Fibroblast of mammary gland (primary cell): ENCODE measurements at places on chromosomes 3 and 15.
A peak's percentile ranks its signal among the peaks of the same experiment; 100 is the strongest.

GRCh38 chr15:66704803-66705153, 2.7 kb downstream of the SMAD6 start:
- no peak for DNase-seq

DNA sequence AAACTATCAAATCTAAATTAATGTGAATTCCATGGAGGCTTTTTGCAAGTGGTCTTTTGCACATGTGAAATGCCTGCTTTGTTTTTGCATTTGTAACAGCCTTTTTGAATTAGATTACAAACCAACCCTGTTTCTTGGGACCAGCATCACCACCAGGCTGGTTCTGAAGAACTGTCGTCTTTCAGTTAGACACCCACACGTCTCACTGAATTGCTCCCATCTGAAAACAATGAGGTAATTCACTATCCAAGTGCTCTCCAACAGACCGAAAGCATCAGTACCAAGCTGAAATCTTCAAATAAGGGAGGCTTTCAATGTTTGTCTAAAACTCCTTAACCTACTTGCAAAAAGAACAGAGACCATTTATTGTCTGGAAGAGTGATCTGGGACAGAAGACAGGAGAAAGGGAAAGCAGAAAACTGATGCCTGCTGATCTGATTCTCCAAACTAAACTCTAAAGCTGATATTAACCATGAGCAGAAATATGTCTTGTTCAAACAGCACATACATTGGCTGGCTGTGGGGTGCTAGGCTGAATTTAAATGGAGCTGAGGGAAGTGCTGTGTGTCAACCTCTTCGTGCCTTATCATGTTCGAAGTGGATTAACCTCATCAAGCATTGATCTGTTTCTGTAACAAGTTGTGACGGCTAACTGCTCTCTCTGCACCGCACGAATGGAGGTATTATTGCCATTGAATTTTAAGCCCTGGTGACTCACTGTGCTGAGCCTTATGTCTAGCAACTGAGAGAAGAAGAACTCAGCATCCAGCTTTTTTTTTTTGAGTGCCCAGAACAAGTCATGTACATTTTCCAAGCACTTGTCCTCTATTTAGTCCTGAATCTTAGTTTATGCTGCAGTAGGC, 213.7 kb upstream of the P2RY1 start:
- no peak for DNase-seq

DNA sequence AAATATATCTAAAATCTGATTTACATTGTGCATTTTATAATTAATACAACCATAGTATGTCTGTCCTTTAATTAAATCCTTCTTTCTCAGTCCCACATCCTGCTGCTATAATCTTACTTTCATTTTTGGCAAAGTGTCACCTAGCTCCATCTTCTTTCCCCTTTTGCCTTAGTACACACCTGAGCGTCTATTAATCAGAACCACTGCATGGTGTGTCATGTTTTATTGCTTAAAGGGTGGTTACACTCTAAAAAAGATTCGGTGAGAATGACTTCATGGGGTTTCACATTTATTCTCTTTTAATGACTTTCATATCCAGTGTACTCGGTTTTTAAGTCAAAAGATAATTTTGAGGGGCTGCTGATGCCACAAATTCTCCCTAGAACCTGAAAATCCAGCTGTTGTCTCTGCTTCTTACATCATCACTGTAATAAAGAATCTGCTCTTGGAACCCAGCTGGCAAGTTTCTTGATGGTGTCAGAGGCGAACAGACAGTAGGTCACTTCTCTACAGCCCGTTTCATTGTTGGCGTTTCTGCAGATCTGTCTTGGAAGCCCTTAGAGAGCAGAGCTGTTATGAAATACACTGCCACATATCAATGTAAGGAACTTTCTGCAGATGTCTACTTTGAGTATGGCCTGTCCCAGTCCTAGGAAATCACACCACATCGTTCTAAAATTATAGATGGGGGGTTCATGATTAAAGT, 99.7 kb downstream of the TIGIT start:
- DNase-seq: no peak

- no peak for DNase-seq
These were observed 227.4 kb upstream of the AZI2 start for GRCh38 chr3:28575746-28576613.

DNA sequence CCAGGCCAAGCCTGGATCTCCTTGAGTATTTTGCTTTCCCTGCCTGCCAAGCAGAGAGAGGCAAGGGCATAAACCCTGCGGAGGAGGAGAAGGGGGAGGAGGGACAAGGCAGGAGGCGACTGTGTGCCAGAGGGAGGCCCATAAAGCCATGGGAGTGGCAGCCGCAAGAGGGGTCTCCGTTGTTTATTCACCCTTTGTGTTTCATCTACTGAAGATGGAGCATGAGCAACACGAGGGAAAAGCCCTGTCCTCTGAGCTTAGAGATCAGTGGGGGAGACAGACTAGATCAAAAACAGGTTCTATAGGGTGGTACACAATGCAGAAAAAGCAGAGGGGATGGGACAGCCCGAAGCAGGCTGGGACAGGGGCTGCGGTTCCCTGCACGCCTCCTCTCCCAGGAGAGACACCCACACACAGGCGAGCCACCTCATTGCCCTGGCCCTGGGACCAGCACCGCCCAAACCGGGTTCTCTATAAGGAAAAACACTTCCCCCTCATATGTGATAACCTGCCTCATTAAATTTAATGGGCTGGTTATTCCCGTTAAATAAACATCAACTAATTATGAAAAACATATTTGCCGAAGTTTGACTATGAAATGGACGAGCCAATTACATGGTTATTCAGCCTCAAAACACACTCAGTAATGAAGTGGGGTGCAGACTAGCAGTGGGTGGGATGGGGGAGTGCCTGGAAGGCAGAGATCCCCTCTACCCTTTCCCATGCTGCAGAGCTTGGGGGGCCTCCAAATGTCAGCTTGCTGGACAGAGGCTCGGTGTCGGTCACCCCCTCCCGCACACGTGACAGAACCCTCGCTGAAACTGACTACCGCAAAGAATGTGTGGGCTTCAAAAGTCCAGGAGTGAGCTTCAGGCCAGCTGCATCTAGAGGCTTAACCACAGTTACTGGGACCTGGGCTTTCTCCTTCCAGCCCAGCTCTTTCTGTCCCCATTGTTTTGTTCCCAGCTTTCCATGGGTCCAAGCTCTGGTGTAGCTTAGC, 14.2 kb upstream of the PLXNA1 start:
- DNase-seq: peak; percentile 37

DNA sequence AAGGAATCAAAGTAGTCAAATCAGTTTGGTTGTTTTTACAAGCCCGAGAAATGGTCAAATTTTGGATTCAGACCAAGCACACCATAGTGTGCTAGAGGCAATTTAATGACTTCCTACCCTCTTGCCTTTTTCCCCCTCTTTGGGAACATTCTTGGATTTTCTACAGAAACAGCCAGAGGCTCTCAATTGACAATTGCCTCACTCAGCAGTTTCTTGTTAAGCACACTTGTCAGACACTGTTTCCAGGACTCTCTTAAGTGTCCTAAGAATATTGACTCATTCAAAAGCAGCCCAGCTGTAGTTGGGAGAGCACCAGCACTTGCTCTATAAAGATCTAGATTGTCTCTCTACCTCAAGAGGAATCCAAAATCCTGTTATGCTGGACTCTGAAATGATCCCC, 1.5 kb upstream of the SLC35G2 start:
- DNase-seq: peak; percentile 48

DNA sequence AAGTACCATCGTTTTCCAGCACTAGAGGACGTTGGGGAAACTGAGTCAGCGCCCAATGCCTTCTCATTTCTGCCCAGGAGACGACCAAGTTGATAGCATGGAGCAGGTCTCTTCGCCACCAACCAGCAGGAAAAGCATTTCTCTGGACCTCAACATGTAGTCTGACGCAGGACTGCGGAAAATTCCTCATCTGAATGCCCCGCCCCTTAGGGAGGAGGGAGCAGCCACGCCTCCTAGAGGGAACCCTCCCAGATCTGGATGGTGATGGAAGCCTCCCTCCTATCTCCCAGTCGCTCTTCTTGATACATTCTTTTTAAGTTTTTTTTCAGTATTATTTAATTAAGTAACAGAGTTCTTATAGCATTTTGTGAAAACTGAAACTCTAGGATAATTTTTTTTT, 17.4 kb upstream of the MINDY4B start:
- DNase-seq: no peak

- DNase-seq: no peak
These were observed 30.0 kb downstream of the U2SURP start for GRCh38 chr3:143031327-143031726.

DNA sequence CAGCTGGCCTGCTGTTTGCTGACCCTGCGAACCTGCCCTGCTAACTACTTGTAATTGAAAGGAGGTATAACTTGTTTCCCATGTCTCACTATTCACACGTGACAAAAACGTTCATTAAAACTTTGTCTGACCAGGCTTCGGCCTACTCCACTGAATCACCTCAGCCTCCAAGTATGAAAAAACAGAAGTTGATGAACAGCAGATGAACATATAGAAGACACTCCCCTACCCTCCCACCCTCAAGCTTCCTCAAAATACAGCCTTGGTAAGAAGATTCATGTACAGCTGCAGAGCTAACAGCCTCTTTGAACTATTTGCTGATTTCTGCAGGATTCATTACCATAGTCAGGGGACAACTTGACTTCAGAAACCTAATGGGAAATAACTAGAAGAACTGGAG, 10.7 kb downstream of the RBM15B start:
- DNase-seq: no peak

GRCh38 chr15:65069179-65069578, 1.4 kb upstream of the RASL12 start:
- DNase-seq: peak; percentile 99
